ENCODE measurements at places on chromosomes 2 and 18. TPM values are rescaled to one million over a fixed set of nuclear protein-coding genes. Genes with fewer than 3 reads are reported as not detected.

DNA sequence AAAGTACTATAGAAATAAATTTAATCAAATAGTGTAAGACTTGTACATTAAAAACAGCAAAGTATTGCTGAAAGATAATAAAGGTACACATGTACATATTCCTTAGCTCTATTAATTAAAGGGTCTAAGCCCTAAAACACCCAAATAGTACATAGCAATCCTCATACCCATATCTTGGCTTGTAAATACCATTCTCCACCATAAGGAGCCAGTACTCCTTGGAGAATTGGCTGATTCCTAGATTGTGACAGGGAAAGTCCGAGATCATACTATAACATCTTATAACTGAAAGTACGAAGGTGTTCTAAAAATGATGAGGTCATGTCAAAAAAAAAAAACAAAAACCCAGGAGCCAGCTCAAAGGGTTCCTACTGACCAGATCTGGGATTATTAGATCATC lies 614.6 kb downstream of the SUCLG1 start:
- DNase-seq = no peak

DNA sequence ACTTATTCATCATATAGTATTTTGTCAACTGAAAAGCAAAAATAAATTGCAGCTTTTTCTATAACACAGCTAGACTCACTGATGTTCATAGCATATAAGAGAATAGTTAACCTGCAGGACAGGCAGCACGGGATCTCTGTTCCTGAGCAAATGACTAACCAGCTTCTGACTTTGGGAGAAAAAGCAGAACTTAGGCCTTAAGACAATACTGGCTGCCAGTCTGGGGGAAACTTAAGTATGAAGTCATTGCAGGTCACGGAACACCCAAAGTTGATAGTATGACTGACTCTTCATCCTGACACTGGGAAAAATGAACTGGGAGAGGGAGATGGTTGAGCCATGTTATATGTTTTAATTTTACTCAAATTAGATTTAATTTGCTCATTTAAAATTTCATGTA lies 113.0 kb downstream of the DPP4 start:
- DNase-seq = no peak

GRCh38 chr2:206846981-206847834 lies 81.8 kb downstream of the FASTKD2 start:
- DNase-seq = no peak

- DNase-seq = no peak
Measured at GRCh38 chr2:85666435-85667316, 1.3 kb downstream of the SFTPB start.

DNA sequence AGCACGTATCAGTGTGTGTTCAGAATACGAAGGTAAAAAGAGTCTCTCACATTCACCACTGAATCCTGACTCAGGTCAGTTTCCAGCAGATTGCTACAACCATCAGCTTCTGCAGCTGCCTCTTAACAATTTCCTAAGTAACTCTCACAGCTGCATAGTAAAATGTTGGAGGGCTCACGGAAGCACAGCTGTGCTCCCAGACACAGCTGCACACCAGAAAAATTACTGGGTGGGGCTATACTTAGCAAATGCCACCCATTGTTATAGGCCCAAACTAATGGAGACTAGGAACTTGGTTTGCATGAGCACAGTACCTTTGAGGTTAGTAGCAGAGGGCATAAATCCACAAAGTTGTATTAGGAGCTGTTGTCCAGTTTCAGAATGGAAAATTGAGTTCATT lies 153.9 kb upstream of the ERBB4 start:
- no peak for DNase-seq

DNA sequence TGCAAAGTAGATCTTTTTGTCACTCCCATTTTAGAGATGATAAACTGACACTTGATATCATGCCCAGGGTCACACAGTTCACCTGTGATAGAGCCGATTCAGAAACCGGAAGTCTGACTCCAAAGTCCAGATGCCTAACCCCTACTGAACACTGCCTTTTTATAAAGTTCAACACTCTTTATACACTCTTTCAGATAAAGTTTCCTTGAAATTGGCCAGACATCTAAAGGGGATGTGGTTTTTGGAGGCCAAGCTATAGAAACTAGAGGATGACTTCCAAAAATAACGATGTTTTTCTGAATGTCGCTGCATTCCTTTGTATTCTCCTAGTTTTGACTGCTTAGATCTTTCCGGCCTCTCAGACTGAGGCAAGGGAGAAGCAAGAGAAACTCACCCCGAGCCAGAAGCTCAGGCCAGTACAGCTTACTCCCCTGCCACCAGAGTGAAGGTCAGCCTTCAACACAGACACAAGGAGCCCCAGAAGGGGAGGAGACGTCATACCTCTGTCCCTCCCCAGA lies 61.8 kb downstream of the NRP2 start:
- DNase-seq = no peak

Gene OTOS
- total RNA-seq = not detected
